HCT116 (cell line): ENCODE measurements at places on chromosomes 5 and 9. TPM values are rescaled to one million over a fixed set of nuclear protein-coding genes. Genes with fewer than 3 reads are reported as not detected.

Gene NUTM2F
- total RNA-seq = not detected

Gene RAD17
- 29.0 TPM for total RNA-seq

Gene CCL19
- total RNA-seq = not detected

Gene TAS2R1
- not detected for total RNA-seq

Gene GNA14
- total RNA-seq = 0.25 TPM

Gene IL9
- total RNA-seq = not detected

Gene ST8SIA4
- not detected for total RNA-seq

Gene LHX3
- total RNA-seq = not detected

Gene SLC28A3
- total RNA-seq = not detected

Gene GBGT1
- 0.34 TPM for total RNA-seq

Gene TMEFF1
- total RNA-seq = 3.3 TPM

Gene PPP1R26
- total RNA-seq = 32.0 TPM

Gene ADAMTS19
- total RNA-seq = not detected

Gene AK8
- 2.5 TPM for total RNA-seq

Gene PCDHA7
- not detected for total RNA-seq

Gene HEMGN
- not detected for total RNA-seq

Gene ACTBL2
- 0.07 TPM for total RNA-seq

Gene OR13C3
- total RNA-seq = not detected

Gene STPG3
- total RNA-seq = not detected

Gene SPATA31A3
- not detected for total RNA-seq

Gene TMEM232
- 1.2 TPM for total RNA-seq

Gene SLC34A1
- not detected for total RNA-seq

Gene IL13
- total RNA-seq = not detected

Gene TEX48
- total RNA-seq = not detected
